Right lung (tissue), 10 donors: ENCODE measurements at places on chromosomes 1 and 21. TPM values are rescaled to one million over a fixed set of nuclear protein-coding genes. Genes with fewer than 3 reads are reported as not detected.

- DNase-seq, result no peak
Observed at GRCh38 chr21:33451634-33452071, 28.1 kb downstream of the TMEM50B start.

DNA sequence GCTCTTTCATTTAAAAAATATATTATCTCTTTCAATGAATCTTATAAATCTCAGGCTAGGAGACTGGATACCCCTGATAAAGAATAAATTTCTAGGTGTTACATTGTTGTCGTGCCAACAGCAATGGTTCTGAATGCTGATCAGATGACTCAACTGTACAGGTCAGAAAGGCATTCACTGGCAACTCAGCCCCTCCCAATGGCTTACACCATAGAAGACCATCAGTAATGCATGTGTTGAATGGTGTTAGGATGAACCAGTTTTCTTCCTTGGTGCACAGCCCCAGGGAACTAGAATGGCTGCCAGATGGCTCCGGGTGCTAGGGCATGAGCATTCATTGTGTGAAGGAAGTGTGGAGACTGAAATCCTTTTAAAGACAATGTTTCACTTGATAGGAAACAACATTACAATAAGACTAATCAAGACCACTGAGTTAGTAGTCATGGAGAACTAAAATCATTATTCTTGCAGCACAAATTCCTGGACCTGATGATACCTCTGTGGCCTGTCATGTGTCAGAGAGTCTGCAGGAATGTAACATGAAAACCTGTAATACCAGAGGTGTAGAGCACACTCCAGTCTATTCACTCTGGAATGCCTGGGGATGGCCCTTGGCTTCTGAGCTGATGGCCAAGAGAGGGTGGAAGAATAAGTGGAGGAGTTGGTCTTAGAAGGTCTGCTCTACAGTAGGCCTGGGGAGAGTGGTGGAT, 187.7 kb upstream of the LMO4 start:
- no peak for DNase-seq

DNA sequence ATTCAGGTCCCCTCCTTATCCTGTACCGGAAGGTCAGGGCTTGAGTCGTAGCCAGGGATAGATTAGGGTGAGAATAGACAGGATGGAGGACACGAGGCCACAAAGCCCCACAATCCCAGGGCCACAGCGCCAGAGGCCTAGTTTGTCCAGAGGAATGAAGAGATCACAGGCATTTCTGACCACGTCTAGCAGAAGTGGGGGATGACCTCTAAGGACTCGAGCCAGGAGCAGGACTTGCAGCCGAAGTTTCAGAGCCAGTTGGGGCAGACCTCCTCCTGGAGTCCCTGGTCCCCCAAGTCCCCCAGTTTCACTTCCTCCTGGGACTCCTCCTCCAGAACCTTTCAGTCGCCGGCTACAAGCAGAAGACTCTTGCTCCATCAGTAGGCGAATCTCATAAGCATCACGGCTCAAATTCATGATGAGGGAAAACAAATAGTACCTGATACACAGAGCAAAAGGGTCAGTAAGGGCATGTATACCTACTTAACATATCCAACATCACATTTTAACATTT, 2.3 kb upstream of the ITGA10 start:
- DNase-seq, result no peak

DNA sequence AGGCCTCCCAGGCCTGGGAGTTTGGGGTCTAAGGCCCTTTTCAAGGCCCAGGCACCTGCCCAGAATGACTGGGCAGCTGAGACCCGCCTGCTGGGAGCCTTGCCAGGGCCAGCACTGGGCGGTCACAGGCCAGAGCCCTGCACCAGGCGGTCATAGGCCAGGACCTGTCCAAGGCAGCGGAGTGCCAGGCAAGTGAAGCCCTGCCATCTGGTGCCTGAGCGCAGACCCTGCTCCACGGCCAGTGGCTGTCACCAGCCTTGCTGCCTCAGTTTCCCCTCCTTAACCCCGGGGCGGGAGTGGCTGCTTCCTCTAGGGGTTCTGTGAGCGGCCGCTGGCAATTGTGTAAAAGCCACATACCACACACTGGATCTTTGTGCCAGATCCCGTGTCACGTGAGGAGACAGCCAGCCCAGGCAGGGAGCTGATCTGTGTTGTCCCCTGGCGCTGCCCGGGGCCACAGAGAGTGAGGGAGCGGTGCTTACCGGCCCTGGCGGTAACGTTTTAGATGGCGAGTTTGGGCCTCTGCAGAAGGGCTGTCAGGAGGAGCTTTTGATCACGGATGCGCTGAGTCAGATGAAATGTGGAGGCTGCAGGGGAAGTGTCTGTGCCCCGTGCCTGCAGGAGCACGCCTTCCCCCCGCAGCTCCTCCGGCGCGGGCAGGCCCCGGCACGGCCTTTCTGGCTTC, 4.6 kb downstream of the COL18A1 start:
- no peak for DNase-seq

DNA sequence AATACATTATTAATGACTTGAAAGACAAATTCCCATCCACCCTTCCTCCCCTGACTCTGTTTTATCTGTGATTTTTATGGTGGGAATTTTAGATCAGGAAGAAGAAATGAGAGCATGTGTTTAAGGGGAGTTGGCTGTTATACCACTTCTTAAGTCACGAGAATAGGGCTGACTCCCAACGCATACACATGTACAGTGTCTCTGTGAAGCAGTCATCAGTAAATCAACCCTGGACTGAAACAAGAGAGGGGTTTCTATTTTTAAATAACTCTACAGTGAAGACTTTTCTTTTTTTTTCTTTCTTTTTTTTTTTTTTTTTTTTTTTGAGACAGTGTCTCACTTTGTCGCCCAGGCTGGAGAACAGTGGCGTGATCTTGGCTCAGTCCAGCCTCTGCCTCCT, 106.1 kb downstream of the LBR start:
- no peak for DNase-seq

- peak; percentile 23 for DNase-seq
Observed at GRCh38 chr1:43708002-43708410, 670 bp downstream of the ST3GAL3 start.

GRCh38 chr1:87673309-87673708, 344.6 kb downstream of the LMO4 start:
- no peak for DNase-seq

- DNase-seq, result no peak
Observed at GRCh38 chr1:55490547-55490946, 275.4 kb upstream of the USP24 start.

- no peak for DNase-seq
Observed at GRCh38 chr1:208154040-208154439, 90.1 kb downstream of the PLXNA2 start.

DNA sequence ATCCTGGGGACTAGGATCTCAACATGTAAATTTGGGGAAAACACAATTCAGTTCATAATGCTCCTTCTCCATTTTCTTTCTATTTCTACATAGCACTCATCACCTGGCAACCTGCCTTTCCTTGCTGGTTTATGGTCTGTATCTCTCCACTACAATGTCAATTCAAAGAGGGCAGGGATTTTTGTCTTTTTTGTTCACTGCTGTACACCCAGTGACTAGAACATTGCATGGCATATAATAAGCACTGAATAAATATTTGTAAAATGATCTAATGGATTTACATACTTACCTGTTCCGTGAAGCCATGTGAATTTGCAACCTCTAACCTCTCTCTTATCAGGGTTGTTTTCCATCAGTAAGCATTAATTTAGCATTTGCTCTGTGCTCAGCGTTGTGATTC, 27.4 kb upstream of the TBX15 start:
- DNase-seq, result no peak

DNA sequence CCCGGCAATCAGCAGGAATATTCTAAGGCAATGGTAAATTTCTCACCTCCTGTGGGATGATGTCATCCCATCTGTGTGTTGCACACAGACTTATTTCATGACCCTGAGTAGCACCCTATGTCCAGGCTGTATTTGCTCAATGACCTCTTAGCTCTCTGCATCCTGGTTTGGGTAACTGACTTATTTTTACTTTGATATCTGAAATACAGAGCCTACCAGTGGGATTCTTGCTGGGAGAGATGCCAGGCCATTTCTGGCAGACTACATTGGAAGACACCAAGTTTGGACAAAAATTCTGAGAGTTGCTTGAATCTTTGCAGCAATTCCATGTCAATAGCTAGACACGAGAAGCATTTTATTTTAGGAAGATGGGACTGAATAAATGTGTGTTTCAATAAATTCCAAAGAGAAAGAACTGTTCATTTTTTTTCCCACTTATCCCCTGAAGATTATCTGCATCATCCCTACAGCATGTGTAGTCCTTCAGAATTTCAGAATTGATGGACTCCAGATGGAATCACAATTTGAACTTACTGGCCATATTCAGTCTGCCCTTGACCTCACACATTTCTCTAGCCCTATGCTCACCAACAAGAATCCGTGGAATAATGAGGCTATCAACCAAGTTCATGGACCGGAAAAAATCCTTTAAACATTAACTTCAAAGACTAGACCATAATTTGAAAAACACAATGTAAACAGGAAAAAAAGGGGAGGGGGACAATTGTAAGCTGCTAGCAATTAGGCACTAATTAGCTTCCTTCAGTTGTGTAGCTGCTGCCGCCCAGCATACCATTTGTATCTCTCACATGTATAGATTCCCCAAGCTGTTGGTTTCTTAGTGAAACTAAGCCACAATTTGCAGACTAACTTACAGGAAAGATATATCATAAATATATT, 226.5 kb downstream of the HMCN1 start:
- DNase-seq, result peak; percentile 32

Gene LDLRAP1
- 18.2 TPM for polyA plus RNA-seq

Gene WLS
- 149 TPM for polyA plus RNA-seq

Gene PPIH
- polyA plus RNA-seq, result 60.5 TPM

Gene CD48
- 5.5 TPM for polyA plus RNA-seq

Gene B3GALT5
- 1.2 TPM for polyA plus RNA-seq

Gene RORC
- 11.2 TPM for polyA plus RNA-seq
